ENCODE measurements at places on chromosomes 1 and 21.

GRCh38 chr21:46603228-46603627, 1.7 kb downstream of the S100B start:
- no peak for DNase-seq

DNA sequence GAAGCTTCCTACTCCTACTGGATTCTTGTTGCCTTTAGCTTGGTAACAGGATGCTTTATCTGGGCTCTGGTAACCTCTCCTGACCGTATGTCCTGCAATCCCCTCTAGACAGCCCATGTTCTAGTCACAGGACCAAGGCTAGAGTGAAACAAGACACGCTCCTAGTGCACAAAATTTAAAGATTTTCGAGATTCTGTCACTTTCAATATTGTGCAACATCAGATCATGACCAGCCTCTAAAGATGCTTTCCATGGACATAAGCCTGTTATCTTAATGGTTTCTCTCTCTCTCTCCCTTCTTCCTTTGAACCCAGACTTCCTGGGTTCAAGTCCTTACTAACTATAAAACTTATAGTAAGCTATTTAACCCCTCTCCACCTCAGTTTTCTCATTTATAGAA, 1.6 kb upstream of the LY9 start:
- no peak for DNase-seq

GRCh38 chr1:180386745-180387367, 115.5 kb downstream of the ACBD6 start:
- no peak for DNase-seq

GRCh38 chr1:212162635-212163034, 122.6 kb upstream of the PPP2R5A start:
- no peak for DNase-seq

DNA sequence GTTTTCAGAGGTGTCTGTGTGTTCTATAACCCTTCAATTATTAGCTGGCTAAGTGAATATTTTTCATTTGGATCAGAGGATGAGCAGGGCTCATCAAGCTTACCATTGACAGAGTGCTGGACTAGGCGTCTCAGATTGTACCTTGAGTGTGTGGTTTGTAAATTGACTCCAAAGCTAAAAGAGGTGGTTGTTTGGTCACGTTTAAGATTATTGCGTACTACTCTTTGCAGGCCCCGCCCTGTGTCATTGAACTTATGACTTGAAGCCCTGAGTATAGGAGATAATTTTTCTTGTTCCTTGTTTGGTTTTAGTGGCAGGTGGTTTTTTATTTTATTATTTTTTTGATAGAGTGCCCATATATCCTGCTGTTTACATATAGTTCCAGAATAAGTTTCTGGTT, 17.7 kb downstream of the MRPS6 start:
- DNase-seq: no peak

DNA sequence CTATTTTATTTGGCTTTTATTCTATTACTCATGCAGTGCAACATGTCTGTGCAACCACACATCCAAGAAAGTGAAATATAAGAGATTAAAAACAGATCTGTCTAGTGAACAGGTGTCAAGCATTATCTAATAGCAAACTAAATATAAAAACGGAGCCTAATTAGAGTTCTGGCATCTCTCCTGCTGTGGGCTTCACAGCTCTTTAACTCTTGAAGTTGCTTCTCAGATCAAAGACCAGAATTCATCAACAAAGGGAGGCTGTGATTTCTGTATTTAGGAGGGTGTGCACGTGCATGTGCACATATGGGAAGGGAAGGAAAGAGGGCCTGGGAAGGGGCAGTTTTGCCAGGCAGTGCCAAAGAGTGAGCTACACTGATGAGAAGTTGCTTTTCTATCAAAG, 81.0 kb downstream of the MIS18A start:
- no peak for DNase-seq

DNA sequence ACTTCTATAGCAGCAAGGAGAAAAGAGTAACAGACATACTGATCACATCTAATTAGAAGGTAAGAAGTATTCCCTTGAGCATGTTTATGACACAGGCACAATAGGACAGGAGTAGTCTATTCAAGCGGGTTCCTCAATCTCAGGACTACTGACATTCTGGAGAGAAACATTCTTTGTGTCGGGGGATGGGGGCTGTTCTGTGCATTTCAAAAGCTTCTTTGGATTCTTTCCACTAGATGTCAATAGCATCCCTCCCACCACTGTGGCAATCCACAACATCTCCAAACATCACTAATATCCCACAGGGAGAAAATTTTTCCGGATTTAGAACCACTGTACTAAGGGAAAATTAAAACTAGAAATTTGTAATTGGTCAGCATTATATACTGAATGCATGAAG, 56.9 kb downstream of the ADAMTS5 start:
- DNase-seq: no peak

DNA sequence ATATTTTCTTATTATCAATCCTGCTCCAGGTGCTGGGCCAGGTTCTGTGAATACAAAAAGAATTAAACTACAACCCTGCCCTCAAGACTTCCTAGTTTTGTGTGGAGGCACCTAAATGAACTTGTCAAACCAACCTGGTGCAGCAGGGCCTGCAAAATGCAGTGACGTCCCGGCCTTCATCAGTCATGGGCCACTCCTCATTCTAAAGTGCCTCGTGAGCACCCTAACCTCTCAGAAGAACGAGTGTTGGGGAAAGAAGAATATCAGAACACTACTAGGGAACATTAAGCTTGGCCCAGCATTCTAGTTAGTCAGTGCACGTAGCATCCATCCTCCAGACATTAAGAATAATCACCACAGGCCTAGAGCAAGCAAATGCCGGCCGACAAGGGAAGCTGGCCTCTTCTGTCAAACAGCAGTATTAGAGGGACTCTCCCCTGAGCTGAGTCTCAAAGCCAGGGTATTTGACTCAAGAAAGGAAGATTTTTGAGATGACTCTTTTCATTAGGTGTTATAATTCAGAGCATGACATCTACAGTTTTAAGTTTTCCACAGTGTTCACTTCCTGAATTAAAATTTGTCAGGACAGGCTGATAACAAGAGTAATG, 137.9 kb downstream of the SLC45A1 start:
- no peak for DNase-seq

DNA sequence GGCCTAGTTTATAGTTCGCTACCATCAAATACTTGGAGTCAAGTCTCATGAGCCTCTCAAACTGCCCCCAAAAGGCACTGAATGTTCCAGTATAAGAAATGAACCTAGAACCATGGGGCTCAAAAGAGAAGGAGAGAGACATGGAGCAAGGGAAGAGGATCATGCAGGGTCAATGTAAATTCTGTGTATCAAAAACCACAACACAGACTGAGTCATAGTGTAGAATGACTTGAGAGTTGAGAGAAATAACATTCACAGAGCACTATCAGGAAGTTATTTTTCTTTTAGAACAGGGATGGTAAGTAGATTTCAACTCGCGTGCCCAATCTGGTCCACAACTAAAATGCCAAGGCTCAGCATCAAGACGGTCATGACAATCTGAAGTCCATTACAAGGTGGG, 59.8 kb downstream of the GNG12 start:
- no peak for DNase-seq

DNA sequence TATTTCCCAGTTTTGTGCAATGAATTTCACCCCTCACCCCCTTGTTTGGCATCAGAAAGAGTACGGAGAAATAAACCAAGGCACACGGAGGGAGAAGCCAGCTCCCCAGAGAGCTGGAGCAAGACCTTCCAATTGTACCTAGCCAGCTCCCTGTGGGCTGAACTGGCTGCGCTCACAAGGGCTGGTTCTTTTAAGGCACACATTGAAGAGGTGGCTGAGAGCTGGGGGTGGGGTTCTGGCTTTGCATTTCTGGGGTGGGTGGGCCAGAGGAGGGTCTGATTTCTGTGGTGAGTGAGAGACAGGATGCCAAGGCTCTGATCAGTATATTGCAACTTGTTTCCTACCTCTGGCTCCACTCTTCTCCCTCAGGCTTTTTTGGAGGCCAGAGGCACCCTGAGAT, 39.5 kb upstream of the NFASC start:
- DNase-seq: no peak

DNA sequence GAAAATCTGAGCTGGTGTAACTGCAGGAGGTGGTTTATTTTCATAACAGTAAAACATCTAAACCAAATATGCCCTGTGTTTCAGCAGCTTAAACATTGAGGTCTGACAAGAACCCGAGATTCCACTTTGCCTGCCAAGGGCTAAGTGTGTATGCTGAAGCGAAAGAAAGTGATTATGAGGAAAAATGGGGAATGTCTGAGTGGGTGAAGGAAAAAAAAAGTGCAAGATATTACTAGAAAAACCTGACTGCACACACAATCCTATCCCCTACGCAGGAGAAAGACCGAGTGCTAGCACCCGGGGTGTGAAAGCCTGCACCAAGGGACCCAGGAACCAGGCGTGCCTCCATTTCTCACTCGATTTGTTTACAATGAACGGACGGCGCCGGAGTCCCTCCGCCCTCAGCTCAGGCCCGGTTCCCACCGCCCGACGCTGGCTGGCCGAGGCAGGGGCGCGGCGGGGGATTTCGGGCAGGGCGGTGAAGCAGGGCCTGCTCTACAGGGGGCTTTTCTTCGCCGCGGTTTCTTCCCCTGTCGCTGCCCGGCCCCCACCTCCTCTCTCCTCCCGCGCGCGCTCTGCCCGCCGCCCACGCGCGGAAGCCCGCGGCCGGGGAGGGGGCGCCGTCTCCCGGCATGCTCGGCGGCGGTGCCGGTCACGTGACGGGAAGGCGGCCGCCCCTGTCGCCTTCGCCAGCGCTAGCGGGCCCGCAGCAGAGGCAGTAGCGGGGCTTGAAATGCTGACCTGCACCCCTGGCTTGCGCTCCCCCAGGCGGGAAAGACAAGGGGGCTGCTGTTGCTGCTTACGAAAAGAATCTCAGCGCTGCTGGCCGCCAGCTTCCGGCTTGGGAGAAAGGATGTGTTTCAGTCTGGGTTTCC, 35.9 kb downstream of the ITPKB start:
- peak; percentile 53 for DNase-seq

GRCh38 chr1:208204779-208205178, 39.4 kb downstream of the PLXNA2 start:
- DNase-seq: no peak

DNA sequence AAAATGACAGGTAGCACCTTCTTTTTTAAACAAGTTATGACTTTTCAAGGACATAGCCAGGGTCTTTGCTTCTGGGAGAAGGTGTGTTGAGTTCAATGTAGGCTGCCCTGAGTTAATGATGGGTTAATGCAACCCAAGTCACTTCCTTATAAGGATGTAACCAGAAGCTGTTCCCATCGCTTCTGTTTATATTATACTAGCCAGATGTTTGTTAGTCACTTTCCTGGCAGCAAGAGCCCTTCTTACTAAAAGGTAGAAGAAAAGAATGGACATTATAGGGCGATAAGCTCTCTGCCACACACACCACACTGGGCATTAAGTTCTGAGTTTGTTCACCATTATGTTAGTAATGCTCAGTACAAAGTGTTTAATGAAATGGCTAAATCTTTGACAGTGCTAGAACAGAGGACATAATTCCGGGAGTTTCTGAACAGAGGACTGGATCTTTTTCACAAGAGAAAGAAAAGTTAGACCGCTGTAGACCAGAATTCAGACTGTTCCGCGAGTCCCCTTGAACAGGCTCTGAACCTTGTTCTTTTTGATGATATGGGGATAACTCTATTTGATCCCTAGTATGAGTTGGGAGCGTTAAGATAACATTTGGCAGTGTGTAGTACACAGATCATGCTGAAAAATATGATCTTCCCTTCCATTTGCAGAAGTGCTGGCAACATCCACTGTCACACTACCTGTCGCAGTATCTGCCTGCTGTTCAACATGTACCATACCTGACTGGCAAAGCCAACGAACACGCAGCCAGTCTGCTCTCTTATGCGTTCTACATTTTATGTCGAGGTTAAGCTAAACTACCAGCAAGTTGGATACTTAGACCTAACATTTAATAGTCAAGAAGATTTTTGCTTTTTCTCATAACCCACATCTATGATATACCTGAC, 41.0 kb downstream of the DEGS1 start:
- DNase-seq: no peak

- no peak for DNase-seq
Measured at GRCh38 chr1:151993084-151993733, 450 bp downstream of the S100A10 start.

DNA sequence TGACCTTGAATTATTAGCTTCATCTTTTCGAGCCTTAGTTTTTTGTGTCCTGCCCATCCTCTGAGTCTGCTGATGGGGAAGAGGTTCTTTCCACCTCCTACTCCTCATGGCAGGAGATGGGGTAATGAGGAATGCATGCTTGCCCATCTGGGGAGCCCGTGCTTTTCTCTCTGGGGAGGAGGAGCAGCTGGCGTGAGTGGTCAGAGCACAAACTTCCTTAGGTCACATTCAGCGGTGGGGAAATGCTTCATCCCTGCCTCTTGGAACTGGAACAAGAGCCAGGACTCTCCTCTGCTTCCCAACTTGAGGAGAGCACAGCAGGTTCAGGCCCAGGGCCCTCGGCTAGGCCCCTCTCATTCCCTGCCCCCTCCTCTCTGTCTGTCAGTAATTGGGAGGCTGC, 155.0 kb downstream of the PCNX2 start:
- DNase-seq: no peak

DNA sequence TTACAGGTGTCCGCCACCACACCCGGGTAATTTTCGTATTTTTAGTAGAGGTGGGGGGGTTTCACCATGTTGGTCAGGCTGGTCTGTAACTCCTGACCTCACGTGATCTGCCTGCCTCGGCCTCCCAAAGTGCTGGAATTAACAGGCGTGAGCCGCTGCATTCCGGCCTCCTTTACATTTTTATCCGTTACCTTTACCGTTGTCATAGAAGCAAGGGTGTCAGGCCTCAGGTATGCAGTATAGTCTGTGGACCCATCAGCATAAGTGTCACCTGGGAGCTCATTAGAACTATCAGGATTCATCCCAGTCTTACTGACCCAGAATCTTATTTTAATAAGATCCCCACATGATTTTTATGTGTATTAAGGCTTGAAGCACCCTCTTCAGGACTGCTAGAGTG, 5.4 kb downstream of the CDC42 start:
- no peak for DNase-seq

DNA sequence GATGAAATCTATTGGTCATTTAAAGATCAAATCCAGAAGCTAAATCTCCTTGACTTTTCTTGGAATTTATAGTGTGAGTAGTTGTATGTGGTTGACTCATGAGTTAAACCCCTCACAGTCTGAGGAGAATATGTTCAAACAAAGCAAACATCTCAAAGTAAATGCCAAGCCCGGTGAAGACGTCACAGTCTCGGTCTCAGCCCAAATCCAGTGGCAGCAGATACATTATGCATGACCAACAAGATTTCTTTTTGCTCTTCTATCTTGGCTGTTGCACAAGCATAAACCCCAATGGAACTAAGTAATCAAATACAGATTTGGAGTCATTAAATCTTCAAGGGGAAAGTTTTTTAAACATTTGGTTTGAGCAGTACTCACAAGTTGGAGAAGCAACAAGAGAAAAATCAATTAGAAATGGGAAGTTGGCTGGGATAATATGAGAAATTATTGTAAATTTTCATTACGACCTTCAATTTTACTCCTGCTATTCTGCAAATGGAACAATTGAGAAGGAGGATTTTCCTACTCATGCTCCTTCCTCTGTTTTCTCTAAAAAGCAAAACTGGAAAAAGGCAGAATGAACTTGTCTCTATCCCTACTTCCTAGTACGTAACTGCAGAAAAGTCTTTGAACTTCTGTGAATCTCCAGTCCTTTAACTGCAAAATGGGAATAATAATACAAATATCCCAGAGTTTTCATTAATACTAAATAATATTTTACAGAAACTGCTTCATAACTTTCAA, 575.8 kb downstream of the NUF2 start:
- no peak for DNase-seq

Measured in activated CD8-positive, alpha-beta memory T cell treated with anti-CD3 and anti-CD28 coated beads for 48 hours (primary cell).